ENCODE measurements at places on chromosomes 3 and 15.

GRCh38 chr3:44501971-44502370 is 24.5 kb upstream of the ZNF445 start:
- DNase-seq: no peak

GRCh38 chr15:94298364-94298763 is 67.0 kb downstream of the MCTP2 start:
- DNase-seq: peak; percentile 40

- DNase-seq: no peak
These were observed 2.2 kb downstream of the SOX2 start for GRCh38 chr3:181713676-181714612.

- no peak for DNase-seq
These were observed 115.2 kb downstream of the USP13 start for GRCh38 chr3:179768080-179768479.

DNA sequence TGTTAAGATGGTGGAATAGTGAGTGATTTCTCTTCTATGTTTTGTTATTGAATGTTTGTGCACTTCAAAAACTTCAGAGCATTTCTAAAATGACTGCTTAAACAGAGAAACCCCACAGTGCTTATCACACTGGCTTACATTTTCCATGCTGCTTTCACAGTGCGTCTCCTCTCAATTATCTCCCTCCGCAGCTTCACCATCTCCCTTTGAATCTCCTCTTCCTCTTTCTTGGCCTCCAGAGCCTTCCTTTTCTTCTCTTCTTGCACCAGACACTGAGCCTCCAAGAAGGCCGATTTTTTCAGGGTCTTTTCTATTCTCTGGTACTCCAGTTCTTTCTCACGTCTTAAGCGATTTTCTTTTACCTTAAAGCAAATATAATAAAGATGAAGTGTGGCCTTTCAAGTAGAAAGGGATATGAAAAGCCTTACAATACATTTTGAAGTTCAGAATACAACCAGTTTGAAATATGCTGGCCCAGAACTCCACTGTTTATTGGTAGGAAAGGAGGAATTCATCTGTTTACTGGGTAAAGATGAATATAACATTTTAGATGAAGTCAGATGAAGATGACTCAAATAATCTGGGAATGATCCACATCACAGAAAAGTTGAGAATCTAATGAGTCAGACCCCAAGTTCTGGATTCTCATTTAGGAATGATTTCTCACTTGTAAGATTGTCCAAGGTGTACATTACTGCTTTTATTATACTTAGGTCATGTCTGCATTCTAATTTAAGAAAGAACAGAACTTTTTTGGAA is 21.4 kb downstream of the CCDC191 start:
- DNase-seq: peak; percentile 7

GRCh38 chr3:10647376-10647775 is 142.0 kb upstream of the ATP2B2 start:
- DNase-seq: no peak

- no peak for DNase-seq
These were observed 102.4 kb upstream of the LRIG1 start for GRCh38 chr3:66603151-66603611.

GRCh38 chr3:171770689-171771620 is 39.3 kb downstream of the PLD1 start:
- DNase-seq: peak; percentile 20

DNA sequence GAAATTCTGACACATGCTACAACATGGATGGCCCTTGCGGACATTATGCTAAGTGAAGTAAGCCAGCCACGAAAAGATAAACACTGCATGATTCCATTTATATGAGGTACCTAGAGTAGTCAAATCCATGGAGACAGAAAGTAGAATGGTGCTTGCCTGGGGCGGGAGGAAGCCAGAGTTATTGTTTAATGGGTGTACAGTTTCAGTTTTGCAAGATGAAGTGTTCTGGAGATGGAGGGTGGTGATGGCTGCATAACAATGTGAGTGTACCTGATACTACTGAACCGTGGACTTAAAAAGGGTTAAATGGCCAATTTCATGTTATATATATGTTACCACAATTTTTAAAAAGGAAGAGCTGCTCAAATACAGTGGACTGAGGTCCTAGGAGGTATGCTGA is 66.9 kb downstream of the SEMA5B start:
- no peak for DNase-seq

- no peak for DNase-seq
These were observed 423.8 kb upstream of the CFAP20DC start for GRCh38 chr3:59473636-59474035.

DNA sequence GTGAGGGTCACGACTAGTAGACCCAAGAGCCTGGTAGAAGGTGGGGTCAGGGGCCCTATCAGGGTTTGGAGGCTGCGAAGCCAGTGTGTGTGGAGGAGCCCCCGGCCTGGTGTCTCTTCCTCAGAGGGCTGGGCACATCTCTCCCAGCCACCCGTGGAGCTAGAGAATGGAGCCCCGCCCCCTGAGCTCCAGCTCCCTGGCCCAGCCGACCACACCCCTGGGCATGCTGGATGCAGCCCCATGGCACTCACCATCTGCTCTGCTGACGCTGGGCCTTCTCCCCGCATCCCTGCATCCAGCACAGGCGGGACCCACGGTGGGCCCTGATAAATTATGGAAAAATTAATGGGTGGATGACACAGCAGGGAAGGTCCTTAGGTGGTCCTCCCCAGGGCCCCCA is 17.5 kb downstream of the ANKRD63 start:
- DNase-seq: no peak

DNA sequence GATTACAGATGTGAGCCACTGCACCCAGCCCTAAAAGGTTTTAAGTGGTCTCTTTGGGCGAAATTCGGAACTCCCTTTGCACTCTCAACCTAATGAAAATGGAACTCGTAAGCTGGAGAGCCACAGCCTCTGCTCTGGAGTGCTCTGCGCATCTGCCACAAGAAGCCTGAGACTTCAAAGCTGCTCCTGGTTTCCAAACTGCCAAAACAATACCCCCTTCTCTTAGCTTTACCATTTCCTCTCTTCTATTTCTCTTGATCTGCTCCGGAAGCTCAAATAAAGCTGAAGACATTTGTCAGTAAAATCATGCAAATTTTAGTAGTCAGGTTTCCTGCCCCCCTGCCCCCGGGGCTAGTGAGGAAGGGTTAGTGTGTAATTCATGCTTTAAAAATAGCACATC is 312.7 kb downstream of the MFSD1 start:
- DNase-seq: no peak

- no peak for DNase-seq
These were observed 834 bp upstream of the GREM1 start for GRCh38 chr15:32716915-32717425.

GRCh38 chr15:52503788-52504496 is 24.7 kb downstream of the MYO5A start:
- DNase-seq: no peak

- DNase-seq: no peak
These were observed 363.6 kb upstream of the GOLIM4 start for GRCh38 chr3:168459226-168459784.

- DNase-seq: no peak
These were observed 60.3 kb upstream of the PSMD6 start for GRCh38 chr3:64083575-64083974.

DNA sequence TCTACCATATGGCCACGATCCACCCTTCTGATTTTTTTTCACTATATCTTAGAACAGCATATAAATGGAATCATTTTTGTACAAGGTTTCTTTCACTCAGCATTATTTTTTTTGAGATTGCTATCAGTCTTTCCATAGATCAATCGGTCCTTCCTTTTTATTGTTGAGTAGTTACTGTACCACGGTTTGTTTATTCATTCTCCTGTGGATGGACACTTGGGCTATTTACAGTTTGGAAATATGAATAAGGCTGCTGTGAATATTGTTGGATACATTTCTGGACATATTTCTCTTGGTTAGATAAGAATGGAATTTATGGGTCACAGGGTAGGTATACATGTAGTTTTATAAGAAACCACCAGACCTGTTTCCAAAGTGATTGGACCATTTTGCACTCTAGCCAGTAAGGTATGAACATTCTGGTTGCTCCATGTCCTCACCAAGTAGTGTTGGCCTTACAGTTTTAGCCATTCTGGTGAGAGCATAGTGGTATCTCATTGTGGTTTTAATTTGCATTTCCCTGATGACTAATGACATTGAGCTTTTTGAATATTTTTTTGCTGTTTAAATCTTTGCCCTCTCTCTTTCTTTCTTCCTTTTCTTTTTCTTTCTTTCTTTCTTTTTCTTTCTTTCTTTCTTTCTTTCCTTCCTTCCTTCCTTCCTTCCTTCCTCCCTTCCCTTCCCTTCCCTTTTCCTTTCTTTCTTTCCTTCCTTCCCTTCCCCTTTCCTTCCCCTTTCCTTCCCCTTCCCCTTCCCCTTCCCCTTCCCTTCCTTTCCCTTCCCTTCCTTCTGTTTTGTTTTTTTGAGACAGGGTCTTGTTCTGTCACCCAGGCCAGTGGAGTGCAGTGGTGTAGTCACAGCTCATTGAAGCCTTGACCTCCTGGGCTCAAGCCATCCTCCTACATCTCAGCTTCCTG is 49.2 kb downstream of the LRRK1 start:
- DNase-seq: no peak

- DNase-seq: peak; percentile 74
These were observed 408 bp downstream of the WDR82 start for GRCh38 chr3:52277972-52278509.

- no peak for DNase-seq
These were observed 110.0 kb downstream of the EPHB1 start for GRCh38 chr3:134904776-134905646.

GRCh38 chr3:123757281-123757940 is 126.7 kb downstream of the MYLK start:
- no peak for DNase-seq
